ENCODE measurements at places on chromosomes 16 and 17.

DNA sequence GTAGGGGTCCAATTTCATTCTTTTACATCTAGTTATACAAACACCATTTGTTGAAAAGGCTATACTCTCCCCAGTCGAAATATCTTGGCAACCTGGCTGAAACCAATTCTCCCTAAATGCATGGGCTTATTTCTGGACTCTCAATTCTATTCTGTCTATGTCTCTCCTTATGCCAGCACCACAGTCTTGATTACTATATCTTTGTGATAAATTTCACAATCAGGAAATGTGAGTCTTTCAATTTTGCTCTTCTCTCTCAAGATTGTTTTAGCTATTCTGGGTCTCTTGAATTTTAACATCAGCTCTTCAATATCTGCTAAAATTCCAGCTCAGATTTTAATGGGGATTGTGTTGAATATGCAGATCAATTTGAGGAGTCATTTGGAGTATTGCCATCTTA is 5.9 kb upstream of the TRIM25 start:
- DNase-seq = no peak

DNA sequence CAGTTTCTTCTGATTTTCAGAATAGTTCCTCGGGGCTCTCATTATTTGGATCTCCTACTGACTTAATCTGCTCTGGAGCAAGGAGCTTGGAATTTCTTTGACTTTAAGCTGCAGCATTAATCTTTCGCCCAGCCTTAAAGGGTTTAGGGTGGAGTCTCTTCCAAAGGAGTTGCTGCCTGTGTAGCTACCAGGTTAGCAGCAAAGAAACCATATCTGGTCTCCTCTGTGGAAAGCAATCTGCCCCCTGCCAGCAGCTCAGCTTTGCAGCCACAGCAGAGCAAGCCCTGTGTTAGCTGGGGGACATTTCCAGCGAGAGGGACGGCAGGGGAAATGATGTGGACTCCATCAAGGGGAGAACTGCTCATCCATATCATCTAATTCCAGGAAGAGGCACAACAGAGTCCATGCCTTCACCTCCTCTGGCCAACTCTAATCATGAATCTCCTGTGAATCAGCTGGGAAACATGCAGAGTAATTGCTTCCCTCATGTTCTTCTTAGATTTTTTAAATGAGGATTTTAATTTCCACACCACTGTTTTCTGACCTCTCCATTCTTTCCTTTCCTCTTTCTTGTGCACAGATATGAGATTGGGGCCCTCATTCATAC is 827.6 kb upstream of the CA10 start:
- DNase-seq = peak; percentile 12

GRCh38 chr16:57958544-57958943 is 12.4 kb downstream of the CNGB1 start:
- no peak for DNase-seq

GRCh38 chr16:79265701-79266100 is 334.8 kb downstream of the MAF start:
- no peak for DNase-seq

DNA sequence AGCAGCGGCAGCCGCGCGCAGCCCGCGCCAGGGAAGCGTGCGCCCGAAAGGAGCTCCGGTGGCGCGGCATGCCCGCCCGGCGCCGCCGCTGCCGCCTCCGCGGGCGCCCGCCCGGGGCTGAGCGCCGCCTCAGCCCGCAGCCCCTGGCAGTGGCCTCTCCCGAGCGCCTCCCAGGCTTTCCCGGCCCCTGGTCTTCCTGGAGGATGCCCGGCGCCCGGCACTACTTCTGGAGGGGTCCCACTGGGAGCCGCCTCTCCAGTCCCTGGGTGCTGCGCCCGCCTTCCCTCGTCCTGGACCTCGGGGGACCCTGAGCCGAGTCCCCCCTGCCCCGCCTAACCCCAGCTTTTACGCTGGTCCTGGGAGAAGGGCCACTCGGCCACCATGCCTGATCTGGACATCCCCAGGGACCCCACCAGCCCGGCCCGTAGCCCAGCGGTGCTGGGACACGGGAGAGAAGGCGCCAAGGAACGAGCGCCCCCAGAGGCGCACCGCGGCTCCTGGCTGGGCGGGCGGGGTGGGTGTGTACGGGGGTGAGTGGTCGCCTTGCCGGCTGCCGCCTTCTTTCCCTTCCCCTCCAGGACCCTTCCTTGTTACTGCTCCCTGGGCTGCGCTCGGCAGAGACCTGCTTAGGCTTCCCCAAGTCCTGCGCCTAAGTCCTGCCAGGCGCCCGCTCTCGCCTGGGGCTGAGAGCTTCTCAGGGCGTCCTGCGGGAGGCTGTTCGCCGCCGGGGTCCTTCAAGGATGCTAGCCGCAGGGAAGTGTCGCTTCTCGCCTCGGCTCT is 704 bp downstream of the ASIC2 start:
- peak; percentile 82 for DNase-seq

DNA sequence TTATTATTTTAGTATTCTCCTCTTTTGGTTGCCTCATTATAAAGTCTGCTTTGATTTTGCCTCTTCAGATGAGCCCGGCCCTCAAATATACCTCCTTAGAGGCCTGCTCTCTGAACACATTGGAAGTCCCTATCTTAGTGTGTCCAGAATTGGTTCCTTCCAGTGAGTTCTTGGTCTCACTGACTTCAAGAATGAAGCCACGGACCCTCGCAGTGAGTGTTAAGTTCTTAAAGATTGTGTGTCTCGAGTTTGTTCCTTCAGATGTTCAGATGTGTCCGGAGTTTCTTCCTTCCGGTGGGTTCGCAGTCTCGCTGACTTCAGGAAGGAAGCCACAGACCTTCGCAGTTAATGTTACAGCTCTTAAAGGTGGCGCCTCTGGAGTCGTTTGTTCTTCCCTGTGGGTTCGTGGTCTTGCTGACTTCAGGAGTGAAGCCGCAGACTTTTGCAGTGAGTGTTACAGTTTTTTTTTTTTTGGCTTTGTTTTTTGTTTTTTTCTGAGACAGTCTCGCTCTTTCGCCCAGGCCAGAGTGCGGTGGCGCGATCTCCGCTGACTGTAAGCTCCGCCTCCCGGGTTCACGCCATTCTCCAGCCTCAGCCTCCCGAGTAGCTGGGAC is 45.8 kb upstream of the NOS2 start:
- DNase-seq = no peak

Data from eye (tissue), 1 donor.